ENCODE measurements at places on chromosomes 4 and X. TPM values are rescaled to one million over a fixed set of nuclear protein-coding genes. Genes with fewer than 3 reads are reported as not detected.

Gene FRMPD4
- total RNA-seq, result 0.03 TPM

Gene ETDA
- not detected for total RNA-seq

Gene GAGE13
- not detected for total RNA-seq

DNA sequence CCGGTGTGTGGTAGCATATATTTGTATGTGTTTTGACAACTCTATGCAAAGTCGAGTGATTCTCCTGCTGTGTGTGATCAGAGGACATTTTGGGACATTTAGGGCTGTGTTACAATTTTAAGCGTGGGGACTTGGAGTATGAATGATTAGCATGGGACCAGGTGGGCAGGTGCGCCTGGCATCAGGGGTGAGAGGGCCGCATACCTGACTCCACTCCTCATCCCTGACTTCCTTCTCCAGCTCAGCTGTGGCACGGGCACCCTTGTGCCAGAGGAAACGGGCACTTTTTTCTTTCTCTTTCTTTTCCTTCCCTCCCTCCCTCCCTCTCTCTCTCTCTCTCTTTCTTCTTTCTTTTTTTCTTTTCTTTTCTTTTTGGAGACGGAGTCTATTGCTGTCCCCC, 15.7 kb upstream of the PLCXD1 start:
- no peak for DNase-seq
- H3K27ac ChIP-seq, result peak overlapping the region; percentile 32
- H3K4me1 ChIP-seq, result no peaks in the 10 kb centered on the region
- no peaks in the 10 kb centered on the region for H3K36me3 ChIP-seq

DNA sequence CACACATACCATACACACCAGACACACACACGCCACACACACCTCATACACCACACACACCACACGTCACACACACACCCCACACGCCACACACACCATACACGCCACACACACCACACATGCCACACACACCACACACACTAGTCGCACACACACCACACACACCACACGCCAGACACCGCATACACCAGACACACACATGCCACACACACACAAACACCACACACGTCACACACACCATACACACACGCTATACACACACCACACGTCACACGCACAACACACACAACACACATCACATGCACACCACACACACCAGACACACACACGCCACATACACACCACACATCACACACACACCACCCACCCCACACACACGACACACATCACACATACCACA, 32.0 kb downstream of the FAM53A start:
- H3K27ac ChIP-seq, result no peak overlapping the region
- peaks cover 7% of the 10 kb centered on the region for H3K27me3 ChIP-seq
- H3K4me3 ChIP-seq, result no peak overlapping the region
- DNase-seq, result no peak

- no peak for DNase-seq
- H3K36me3 ChIP-seq, result no peaks in the 10 kb centered on the region
- no peaks in the 10 kb centered on the region for H3K27me3 ChIP-seq
- H3K27ac ChIP-seq, result no peak overlapping the region
- H3K4me1 ChIP-seq, result no peaks in the 10 kb centered on the region
Measured at GRCh38 chrX:116246261-116246660, 75.7 kb downstream of the AGTR2 start.

- peaks cover 4% of the 10 kb centered on the region for H3K27me3 ChIP-seq
- H3K4me1 ChIP-seq, result peaks cover 13% of the 10 kb centered on the region
Measured at GRCh38 chr4:153541456-153542096, 75.4 kb downstream of the TMEM131L start.

Gene PDGFRA
- total RNA-seq, result 3.4 TPM

- no peaks in the 10 kb centered on the region for H3K36me3 ChIP-seq
- no peak for DNase-seq
- no peak overlapping the region for H3K4me3 ChIP-seq
- peaks cover 1% of the 10 kb centered on the region for H3K4me1 ChIP-seq
- no peak overlapping the region for H3K27ac ChIP-seq
Measured at GRCh38 chrX:110683925-110684324, 111.7 kb downstream of the CHRDL1 start.

- no peaks in the 10 kb centered on the region for H3K27me3 ChIP-seq
- no peak overlapping the region for H3K27ac ChIP-seq
- no peak overlapping the region for H3K4me3 ChIP-seq
- no peak for DNase-seq
- no peaks in the 10 kb centered on the region for H3K4me1 ChIP-seq
Measured at GRCh38 chr4:18388039-18388438, 366.5 kb upstream of the LCORL start.

DNA sequence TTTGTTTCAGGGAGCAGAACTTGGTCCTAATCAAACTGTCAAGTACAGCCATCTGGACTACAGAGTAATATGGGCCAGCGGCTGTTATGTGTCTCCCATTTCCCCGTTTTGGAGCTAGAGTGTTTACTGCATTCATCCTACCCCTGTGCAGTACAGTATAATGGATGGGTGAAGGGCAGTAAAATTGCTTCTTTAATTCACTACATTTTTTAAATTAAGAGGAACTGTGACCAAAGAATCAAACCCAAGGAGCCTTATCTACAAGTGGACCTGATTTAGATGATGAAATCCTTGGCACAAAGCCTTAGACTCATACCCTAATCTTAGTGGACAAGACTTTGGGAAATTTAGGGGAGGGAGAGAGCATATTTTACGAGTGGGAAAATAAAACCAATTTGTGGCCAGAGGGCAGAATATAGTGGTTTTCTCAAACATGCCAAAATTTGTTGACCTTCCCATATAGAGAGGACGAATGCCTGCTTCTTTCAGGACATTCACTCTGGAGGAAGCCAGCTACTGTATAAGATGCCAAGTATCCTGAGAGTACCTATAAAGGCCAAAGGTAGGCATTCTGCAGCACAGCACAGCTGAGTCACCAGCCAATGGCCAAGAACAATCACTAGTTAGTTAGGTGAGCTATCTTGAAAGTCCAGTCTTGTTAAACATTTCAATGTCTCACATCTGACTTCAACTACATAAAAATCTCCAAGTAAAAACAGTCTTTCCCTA, 253.8 kb upstream of the KCNIP4 start:
- no peaks in the 10 kb centered on the region for H3K4me1 ChIP-seq
- DNase-seq, result no peak
- no peaks in the 10 kb centered on the region for H3K27me3 ChIP-seq

Gene TRMT10A
- total RNA-seq, result 5.6 TPM

- H3K36me3 ChIP-seq, result no peaks in the 10 kb centered on the region
- H3K27me3 ChIP-seq, result no peaks in the 10 kb centered on the region
- no peaks in the 10 kb centered on the region for H3K4me1 ChIP-seq
- no peak overlapping the region for H3K4me3 ChIP-seq
Measured at GRCh38 chr4:114384629-114385028, 214.0 kb upstream of the UGT8 start.

Gene PIM2
- total RNA-seq, result 7.0 TPM

Gene FGF13
- 42.6 TPM for total RNA-seq

DNA sequence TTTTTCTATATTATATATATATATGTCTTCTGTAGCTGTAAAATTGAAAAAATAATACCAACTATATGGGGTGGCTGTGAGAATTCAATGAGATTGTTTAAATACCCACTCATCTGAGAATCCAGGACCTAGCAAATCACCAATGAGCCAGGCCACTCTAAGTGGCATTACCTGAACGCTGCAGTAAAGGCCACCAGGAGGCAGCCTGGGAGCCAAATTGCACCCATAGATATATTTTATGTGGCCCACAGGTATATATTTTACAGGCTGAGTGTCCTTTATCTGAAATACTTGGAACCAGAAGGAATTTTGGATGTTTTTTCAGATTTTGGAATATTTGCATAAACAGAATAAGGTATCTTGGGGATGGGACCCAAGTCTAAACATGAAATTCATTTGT, 58.2 kb upstream of the C4orf50 start:
- H3K4me3 ChIP-seq, result no peak overlapping the region
- H3K27me3 ChIP-seq, result peaks cover 4% of the 10 kb centered on the region
- H3K27ac ChIP-seq, result no peak overlapping the region
- no peaks in the 10 kb centered on the region for H3K4me1 ChIP-seq

DNA sequence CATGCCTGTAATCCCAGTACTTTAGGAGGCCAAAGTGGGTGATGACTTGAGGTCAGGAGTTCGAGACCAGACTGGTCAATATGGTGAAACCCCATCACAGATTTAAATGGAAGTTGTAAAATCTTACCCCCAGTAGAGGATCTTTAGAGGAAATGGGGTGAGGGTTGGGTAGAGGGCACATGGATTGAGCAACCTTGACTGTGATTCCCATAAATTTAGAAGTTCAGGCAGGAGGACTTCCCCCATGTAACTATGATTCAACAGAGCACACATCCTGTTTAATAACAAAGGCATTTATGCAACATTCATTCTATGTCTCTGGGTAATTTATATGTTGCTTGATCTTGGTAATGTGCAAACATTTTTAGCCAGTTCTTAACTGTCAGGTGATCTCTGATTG, 143.1 kb downstream of the RBM47 start:
- H3K4me3 ChIP-seq, result no peak overlapping the region
- peaks cover 2% of the 10 kb centered on the region for H3K4me1 ChIP-seq
- H3K27ac ChIP-seq, result no peak overlapping the region
- H3K27me3 ChIP-seq, result peaks cover 3% of the 10 kb centered on the region
- no peak for DNase-seq
- no peaks in the 10 kb centered on the region for H3K36me3 ChIP-seq

GRCh38 chrX:70664726-70665125, 220.1 kb downstream of the DLG3 start:
- no peaks in the 10 kb centered on the region for H3K27me3 ChIP-seq
- no peaks in the 10 kb centered on the region for H3K4me1 ChIP-seq
- peak; percentile 2 for DNase-seq
- no peak overlapping the region for H3K27ac ChIP-seq
- H3K4me3 ChIP-seq, result no peak overlapping the region
- no peaks in the 10 kb centered on the region for H3K36me3 ChIP-seq

DNA sequence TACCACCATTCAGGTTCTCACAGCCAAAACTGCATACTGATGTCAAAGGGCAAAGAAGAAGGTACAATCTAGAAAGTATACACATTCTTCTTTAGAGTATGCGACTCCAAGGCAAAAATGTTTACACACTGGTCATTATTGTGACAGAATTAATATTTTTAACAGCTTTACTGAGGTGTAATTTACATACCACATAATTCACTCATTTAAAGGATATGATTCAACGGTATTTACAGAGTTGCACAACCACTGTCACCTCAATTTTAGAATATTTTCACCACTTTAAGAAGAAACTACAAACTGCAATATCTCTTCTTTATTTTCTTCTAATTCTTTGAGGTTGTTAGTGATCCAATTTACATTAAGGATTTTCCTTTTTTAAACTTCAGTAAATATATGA, 325.4 kb upstream of the SMIM31 start:
- no peaks in the 10 kb centered on the region for H3K4me1 ChIP-seq
- no peaks in the 10 kb centered on the region for H3K27me3 ChIP-seq
- H3K27ac ChIP-seq, result no peak overlapping the region
- H3K36me3 ChIP-seq, result no peaks in the 10 kb centered on the region

DNA sequence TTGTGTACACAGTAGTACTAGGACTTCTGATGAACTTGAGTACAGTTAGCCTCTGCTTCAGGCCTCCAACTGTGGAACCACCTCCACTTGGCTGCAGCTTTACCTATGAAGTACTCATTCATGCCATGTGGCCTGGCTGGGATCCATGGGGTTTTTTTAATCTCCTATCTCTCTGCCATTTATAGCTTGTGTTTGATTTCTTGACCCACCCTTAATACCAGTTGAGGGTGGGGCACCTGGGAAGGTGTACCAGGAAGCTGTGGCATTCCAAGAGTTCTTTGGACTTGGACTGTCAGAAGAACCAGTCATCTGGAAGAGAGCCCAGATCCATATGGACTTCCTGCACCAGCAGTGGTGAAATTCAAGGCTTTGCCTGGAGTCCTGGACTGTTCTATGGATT, 230.1 kb downstream of the SHROOM3 start:
- no peaks in the 10 kb centered on the region for H3K4me1 ChIP-seq
- H3K27ac ChIP-seq, result no peak overlapping the region
- no peaks in the 10 kb centered on the region for H3K36me3 ChIP-seq
- H3K27me3 ChIP-seq, result peaks cover 3% of the 10 kb centered on the region

- no peaks in the 10 kb centered on the region for H3K4me1 ChIP-seq
- no peak for DNase-seq
- H3K27me3 ChIP-seq, result peaks cover 4% of the 10 kb centered on the region
- H3K36me3 ChIP-seq, result no peaks in the 10 kb centered on the region
- no peak overlapping the region for H3K27ac ChIP-seq
- H3K4me3 ChIP-seq, result no peak overlapping the region
Measured at GRCh38 chr4:186079694-186080093, 10.7 kb downstream of the TLR3 start.

DNA sequence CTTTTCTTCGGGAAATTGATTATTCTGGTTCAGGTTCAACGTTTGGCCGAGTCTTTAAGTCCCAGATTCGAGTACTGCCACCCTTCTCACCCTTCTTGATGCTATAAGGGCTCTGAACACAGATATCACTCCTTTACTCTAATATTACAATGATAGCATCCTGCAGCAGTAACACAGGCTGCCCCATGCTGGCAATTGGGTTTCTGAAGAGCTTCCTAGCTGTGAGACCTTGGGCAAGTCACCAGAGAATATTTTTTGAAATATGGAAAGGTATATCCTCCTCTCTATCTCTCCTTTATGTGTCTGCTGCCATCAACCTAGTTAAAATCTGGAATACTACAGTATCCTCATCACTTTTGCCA, 297 bp upstream of the MTMR8 start:
- no peaks in the 10 kb centered on the region for H3K36me3 ChIP-seq
- H3K27me3 ChIP-seq, result peaks cover 4% of the 10 kb centered on the region
- H3K27ac ChIP-seq, result no peak overlapping the region
- DNase-seq, result no peak
- H3K4me3 ChIP-seq, result peak overlapping the region; percentile 90

- no peaks in the 10 kb centered on the region for H3K4me1 ChIP-seq
- no peak overlapping the region for H3K4me3 ChIP-seq
- DNase-seq, result no peak
- peaks cover 3% of the 10 kb centered on the region for H3K27me3 ChIP-seq
- peaks cover 12% of the 10 kb centered on the region for H3K36me3 ChIP-seq
- H3K27ac ChIP-seq, result peak overlapping the region; percentile 36
Measured at GRCh38 chr4:185305979-185306442, 89.7 kb downstream of the LRP2BP start.

Gene IRF2
- total RNA-seq, result 27.6 TPM

GRCh38 chrX:149704664-149705063, 7.2 kb upstream of the MAGEA11 start:
- H3K4me1 ChIP-seq, result no peaks in the 10 kb centered on the region

Gene L1CAM
- total RNA-seq, result 0.31 TPM

Gene FAT1
- 67.7 TPM for total RNA-seq

GRCh38 chr4:2299794-2300193, 37.9 kb upstream of the MXD4 start:
- no peak overlapping the region for H3K27ac ChIP-seq
- H3K27me3 ChIP-seq, result peaks cover 10% of the 10 kb centered on the region
- H3K4me1 ChIP-seq, result peaks cover 5% of the 10 kb centered on the region
- H3K36me3 ChIP-seq, result peaks cover 14% of the 10 kb centered on the region

DNA sequence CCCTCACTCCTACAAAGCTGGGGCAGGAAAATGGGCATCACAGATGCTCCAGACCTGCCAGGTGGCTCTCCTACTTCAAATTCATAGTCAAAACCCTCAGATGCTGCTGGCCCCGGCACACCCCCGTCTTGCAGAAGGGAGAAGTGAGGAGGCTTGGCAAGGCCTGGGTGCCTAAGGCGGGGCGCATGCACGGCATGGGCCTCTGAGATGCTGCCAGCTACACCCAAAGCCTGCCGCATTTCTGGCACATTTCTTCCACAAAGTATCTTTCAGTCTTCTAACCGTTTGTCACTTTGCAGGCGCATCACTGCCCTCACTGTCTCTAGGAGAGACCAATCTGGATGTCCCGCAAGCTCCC, 19.6 kb downstream of the WDR1 start:
- DNase-seq, result no peak
- peaks cover 14% of the 10 kb centered on the region for H3K27me3 ChIP-seq
- peaks cover 55% of the 10 kb centered on the region for H3K36me3 ChIP-seq
- no peak overlapping the region for H3K27ac ChIP-seq

Gene COPS4
- 32.2 TPM for total RNA-seq
